ENCODE measurements at places on chromosomes 6 and 20. TPM values are rescaled to one million over a fixed set of nuclear protein-coding genes. Genes with fewer than 3 reads are reported as not detected.

The MEI4 gene
- 0.25 TPM for total RNA-seq

The ZDHHC14 gene
- total RNA-seq, result 7.1 TPM

The DNPH1 gene
- total RNA-seq, result 12.8 TPM

The TMEM170B gene
- 47.9 TPM for total RNA-seq

The TUBB gene
- total RNA-seq, result 989 TPM

The ID4 gene
- 76.7 TPM for total RNA-seq

The FRK gene
- 0.49 TPM for total RNA-seq

The KHDC1 gene
- total RNA-seq, result 2.7 TPM

The RAET1G gene
- total RNA-seq, result 0.25 TPM

The TGM2 gene
- total RNA-seq, result 5.7 TPM

The MUC22 gene
- not detected for total RNA-seq

The SSTR4 gene
- not detected for total RNA-seq

The TP53TG5 gene
- not detected for total RNA-seq

The RGS17 gene
- total RNA-seq, result 81.4 TPM

The C20orf144 gene
- not detected for total RNA-seq

The TCP1 gene
- 248 TPM for total RNA-seq

The PARD6B gene
- 7.1 TPM for total RNA-seq

The NOTCH4 gene
- 4.4 TPM for total RNA-seq

The HDGFL1 gene
- total RNA-seq, result under 0.01 TPM

The TBXT gene
- not detected for total RNA-seq

The PKIB gene
- total RNA-seq, result 2.0 TPM

The OPRM1 gene
- total RNA-seq, result 0.98 TPM

The CCN2 gene
- total RNA-seq, result 16.2 TPM

The TBX18 gene
- 5.4 TPM for total RNA-seq

The TEAD3 gene
- 0.74 TPM for total RNA-seq

The DEFB132 gene
- not detected for total RNA-seq

The RNF182 gene
- 32.2 TPM for total RNA-seq

The PHACTR3 gene
- 31.0 TPM for total RNA-seq

The BCL2L1 gene
- 42.5 TPM for total RNA-seq

The SLC17A1 gene
- total RNA-seq, result not detected

The CCM2L gene
- total RNA-seq, result 2.2 TPM

The NKX2-2 gene
- 0.98 TPM for total RNA-seq

The PRDM13 gene
- total RNA-seq, result not detected
